ENCODE measurements at places on chromosomes 12 and 14.

DNA sequence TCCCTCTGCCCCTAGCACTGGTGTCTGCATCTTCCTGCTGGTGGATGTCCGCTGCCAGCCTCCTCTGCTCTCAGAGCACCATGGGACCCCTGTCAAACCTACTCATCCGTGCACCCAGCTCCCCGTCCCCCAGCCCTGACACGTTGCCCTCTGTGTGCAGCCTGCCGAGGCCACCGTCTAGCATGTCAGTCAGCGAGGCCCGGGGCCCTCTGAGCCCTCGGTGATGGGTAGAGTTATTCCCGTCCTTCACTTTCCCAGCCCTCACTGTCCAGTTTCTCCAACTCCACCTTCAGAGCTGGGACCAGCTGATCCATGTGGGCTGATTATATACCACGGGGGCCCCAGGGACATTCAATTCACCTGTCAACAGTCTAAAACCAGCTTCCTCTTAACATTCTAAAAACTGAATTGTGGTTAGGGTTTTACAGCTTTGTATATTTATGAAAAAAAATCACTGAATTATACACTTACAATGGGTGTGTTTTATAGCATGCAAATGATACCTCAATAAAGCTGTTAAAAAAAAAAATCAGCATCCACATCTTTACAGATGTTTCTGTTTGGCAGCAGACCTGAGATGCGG lies 61.3 kb downstream of the CCDC88C start:
- no peak for DNase-seq

GRCh38 chr14:85531141-85531586 lies 1.2 kb downstream of the FLRT2 start:
- no peak for DNase-seq

GRCh38 chr12:29104516-29104915 lies 44.6 kb upstream of the FAR2 start:
- no peak for DNase-seq

DNA sequence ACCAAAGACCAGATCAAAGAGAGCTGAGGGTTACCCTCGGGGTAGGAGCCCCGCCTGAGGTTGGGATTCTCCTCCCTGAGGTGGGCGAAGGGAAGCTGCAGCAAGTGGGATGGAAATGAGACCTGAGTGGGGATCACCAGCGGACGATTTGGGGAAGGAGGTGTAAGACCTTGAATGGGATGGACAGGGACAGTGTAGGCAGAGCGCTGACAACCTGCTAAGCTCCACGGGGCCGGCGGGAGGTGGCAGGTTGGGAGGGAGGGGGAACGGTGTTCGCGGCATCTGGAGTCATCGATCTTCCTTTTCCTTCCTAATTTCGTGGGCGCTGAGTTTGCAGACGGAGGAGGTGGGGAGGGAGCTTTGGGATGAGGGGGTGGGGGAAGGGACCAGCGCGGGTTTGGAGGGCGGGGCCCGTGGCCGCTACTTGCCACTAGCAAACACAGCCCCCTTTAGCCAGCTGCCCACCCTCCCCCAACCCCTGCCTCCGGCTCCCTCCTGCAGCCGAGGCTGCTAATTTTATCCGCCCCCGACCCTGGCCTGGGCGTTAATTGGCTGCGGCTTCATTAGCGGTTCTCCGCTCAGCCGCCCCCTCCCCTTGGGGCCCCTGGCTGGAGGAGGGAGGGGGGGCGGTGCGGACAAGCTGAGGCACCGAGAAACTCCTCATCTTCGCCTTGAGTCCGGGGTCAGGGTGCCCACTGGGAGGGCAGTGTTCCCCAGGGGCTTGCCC lies 2.8 kb upstream of the SHMT2 start:
- no peak for DNase-seq

- no peak for DNase-seq
Observed at GRCh38 chr12:125129179-125129571, 63.9 kb downstream of the AACS start.

DNA sequence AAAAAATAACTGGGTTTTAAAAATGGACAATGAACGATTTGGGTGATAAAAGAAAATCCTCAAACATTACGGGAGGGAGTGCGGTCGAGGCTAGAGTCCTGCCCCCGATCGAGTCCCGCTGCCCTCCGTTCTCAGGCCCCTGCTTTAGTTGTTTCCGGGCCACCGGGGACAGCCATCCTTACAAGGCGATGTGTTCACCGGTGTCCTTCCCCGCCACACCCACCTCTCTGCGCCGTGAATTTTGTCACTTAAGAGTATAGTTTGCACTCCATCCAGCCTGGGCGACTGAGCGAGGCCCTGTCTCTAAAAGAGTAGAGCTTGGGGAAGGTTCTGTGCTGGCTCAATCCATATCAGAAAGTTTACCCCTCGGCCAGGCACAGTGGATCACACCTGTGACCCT lies 2.9 kb downstream of the ULK1 start:
- no peak for DNase-seq

GRCh38 chr12:442235-442884 lies 17.4 kb upstream of the B4GALNT3 start:
- no peak for DNase-seq

DNA sequence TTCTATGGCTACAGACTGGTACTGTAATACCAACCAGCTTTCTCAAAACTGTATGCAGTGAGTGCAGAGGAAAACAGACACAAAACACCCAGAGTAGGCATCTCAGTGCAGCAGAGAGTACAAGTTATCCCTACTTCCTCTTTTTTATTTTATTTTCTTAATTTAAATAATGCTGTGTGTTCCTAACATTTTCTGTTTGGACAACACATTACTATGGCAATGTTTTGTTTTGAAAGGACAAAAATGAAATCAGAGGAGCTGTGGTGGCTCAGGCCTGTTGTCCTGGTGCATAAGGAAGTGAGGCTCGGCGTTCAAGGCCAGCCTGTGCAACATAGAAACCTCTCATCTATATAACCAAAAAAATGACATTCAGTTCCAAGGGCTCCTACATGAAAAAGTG lies 33.7 kb upstream of the SELPLG start:
- no peak for DNase-seq

GRCh38 chr12:44397631-44398030 lies 478.5 kb downstream of the NELL2 start:
- DNase-seq, result no peak

DNA sequence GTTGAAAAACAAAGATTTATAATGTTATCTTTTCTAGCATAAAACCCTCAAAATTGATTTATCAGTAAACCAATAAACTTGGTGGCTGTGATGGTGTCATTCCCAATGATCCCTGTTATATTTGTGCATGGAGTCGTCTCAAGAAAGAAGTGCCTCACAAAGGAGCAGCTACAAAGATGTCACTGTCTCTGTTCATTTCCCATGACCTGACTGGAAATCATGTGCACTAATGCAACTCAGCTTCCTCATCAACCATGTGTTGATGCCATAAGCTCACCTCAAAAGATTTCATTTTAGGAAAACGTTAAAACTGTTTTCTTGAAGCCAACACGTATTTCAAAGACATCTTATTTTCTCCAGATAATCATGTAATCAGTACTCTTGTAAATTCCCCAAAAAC lies 28.8 kb downstream of the CLEC1A start:
- no peak for DNase-seq

- no peak for DNase-seq
Observed at GRCh38 chr12:74381958-74382357, 155.7 kb upstream of the ATXN7L3B start.

DNA sequence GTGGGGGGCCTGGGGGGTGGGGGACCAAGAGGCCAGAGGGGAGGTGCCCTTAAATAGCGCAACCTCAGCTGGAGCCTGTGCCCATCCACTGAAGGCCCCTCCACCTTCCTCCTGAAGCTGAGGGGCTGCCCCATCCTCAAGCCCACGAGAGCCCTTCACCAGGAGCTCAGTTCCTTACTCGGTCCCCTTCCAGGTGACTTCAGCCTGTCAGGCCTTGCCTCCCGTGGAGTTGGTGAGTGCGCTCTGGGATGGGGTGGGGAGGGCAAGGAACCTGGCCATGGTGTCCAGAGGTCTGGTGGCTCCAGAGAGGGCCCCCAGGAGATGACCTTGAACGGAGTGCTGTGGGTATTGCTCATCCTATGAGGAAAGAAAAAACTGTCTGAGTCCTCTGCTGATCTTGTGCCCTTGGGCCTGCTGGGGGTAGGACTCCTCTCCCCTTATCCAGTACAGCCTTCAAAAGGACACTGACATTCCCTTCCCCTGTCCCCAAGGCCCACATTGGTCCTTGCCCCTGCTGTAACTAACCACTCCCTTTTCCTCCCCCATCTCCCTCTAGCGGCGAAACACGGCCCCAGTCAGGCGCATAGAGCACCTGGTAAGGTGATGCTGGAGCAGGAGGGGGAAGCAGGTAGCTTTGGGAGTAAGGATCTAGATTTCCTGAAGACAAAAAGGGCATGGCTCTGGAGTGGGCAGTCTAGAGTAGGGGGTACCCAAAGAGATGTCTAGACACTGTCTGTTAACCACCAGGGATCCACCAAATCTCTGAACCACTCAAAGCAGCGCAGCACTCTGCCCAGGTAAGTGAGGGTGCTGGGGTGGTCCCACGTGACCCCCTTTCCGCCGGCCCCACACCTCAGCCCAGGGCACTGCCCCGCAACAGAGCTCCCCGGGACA lies 3.6 kb downstream of the TNS2 start:
- DNase-seq, result no peak

GRCh38 chr12:71846322-71846940 lies 6.9 kb downstream of the TBC1D15 start:
- DNase-seq, result no peak

- DNase-seq, result no peak
Observed at GRCh38 chr12:48489012-48489411, 6.7 kb downstream of the C12orf54 start.

GRCh38 chr12:72074065-72074464 lies 135.4 kb downstream of the TPH2 start:
- DNase-seq, result no peak

- no peak for DNase-seq
Observed at GRCh38 chr12:124222368-124223245, 72.3 kb upstream of the RFLNA start.

- no peak for DNase-seq
Observed at GRCh38 chr12:103677905-103678304, 90.8 kb downstream of the STAB2 start.

DNA sequence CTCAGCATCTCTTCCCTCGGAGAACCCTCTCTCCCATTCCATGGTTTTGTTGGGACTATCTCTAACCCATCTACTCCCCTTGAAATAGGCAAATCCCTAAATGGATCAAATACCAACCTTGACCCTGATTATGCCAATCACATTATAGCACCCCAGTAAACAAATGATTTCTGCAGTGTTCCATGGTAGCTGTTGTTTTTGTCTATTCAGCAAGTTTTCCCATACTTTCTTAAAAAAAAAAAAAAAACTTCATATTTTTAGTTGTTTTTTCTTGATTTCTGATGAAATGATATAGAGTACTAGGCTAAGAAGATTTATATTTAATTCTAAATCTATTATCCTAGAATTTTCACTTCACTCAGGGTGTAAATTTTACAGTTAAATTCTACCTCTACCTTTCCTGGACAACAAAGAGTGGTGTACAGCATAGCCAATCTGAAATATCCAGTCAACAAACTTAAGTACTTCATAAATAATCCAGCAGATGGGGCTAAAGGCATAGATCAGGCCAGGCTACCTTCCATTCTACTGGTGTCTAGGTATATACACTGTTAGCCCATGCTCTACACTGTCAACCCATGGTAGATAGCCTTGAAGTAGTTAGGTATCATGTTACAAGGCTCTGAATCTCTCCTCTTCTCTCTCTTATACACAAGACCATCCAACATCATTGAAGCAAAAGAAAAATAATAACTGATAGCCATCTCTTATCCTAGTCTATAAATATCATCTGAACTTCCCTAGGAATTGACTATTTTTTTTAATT lies 82.2 kb downstream of the PLEKHG7 start:
- DNase-seq, result peak; percentile 6

DNA sequence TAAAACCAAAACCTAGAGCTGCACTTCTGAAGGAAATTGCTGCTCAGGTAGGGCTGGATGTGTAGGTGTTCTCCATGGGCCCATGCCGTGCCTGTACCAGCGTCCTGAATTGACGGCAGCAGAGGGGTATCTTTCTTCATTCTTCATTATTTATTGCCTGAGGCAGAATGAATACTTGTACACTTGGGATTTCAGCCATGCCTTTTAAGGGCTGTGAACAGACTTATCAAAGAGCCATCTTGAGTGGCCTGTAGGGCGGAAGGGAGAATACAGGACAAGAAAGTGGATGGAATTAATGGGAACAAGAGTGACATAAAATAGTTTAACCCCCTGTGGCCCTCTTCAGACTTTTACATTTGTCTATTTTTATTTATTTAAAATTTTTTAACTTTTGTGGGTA lies 61.4 kb downstream of the RASSF3 start:
- DNase-seq, result no peak

DNA sequence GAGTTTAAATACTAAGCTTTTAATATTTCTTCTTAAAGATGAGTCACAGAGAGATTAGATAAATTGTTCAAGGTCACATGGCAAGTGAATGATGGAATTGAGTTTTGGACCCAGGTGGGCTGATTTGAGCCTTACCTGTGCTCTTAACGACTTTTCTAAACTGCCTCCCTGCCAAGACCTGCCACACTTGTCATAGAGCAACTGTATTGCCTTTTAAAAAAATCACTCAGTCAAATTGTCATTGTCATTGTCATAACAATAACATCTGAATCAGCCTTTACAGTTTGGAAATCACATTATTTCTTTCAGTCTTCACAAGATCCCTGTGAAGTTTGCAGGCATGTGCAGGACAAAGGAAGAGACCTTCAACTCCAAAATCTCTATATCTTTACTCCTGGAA lies 25.7 kb downstream of the SLC4A8 start:
- no peak for DNase-seq

DNA sequence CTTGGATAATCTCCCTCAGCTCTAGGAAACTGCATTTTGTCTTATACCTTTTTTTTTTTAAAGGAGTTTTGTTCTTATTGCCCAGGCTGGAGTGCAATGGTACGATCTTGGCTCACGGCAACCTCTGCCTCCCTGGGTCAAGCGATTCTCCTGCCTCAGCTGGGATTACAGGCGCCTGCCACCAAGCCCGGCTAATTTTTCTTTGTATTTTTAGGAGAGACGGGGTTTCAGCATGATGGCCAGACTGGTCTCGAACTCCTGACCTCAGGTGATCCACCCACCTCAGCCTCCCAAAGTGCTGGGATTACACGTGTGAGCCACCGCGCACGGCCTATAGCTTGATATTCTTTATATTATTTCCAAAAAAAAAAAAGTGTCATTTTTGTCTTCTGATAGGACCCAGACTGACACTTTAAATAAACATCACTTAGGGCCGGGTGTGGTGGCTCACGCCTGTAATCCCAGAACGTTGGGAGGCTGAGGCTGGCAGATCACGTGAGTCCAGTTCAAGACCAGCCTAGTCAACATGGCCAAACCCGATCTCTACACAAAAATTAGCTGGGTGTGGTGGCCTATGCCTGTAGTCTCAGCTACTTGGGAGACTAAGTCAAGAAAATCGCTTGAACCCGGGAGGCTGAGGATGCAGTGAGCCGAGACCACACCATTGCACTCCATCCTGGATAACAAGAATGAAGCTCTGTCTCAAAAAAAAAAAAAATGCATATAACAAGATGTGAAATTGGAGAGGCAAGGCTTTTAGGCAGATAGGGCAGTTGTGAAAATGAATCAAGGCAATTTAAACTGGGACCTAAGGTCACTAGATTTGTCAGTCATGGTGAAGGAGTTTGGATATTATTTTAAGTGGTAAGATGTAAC lies 18.4 kb downstream of the SLC2A3 start:
- DNase-seq, result no peak
